EL (cell line): ENCODE measurements at places on chromosomes 5 and 9.
A peak's percentile ranks its signal among the peaks of the same experiment; 100 is the strongest.

DNA sequence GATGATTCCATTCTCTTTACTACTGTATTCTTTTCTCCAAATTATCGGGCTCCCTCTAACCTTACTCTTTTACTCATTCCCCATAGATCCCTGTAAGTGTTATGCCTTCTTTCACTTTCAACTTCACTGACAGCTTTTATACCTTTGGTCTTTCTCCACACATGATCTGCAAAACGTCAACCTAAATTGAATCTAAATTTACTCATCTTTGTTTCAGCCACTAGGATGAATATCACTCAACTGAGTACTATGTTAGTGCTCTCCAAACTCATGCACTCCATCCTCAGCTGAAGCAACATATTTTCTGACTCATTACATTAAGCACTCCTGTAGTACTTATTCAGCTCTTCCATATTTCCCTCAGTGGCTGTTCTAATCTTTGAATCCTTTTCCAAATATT lies 133.4 kb downstream of the ADAMTS19 start:
- DNase-seq, result no peak

GRCh38 chr5:10009802-10010201 lies 239.9 kb downstream of the ATPSCKMT start:
- no peak for DNase-seq

DNA sequence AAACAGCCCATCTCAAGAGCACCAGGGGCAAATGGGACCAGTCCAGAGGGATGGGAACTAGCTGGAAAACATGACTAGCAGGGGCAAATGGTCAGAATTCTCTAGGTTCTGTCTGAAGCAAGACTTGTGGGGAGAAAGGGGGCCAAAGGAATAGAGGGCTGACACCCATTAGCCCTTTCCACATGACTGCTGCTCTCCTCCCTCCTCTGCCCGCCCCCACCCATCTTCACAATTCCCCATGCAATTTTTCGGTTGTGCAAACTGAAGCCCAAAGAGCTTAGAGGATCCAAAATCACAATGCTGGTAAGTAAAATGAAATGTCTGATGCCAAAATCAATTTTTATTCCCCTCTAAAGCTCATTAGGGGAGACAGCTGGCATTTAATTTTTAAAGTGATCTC lies 207.1 kb downstream of the DCP2 start:
- DNase-seq, result no peak

- DNase-seq, result no peak
These were observed 201.7 kb upstream of the MSX2 start for GRCh38 chr5:174522480-174523260.

DNA sequence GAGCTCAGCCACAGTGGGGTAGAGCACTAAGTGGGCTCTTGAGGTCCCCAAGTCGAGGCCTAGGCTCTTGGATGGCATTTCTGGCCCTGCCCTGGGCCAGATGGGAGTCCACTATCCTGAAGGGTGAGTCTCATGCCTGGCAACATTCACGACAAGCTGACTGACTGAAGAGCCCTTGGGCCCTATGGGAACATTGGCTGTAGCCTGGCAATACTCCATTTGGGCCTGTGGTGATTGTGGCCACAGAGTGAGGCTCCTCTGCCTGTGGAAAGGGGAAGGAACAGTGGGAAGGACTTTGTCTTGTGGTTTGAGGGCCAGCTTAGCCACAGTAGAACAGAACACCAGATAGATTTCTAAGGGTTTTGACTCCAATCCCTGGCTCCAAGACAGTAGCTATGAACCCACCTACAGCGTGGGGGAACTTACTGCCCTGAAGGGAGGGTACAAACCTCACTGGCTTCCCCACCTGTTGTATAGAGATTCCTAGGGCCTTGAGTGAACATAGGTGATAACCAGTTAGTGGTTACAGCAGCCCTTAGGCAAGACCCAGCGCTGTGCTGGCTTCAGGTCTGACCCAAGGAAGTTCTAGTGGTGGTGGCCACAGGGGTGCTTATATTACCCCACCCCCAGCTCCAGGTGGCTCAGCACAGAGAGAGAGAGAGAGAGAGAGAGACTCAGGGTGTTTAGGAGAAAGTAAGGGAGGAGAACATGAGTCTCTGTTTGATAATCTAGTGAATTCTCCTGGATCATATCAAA lies 72.4 kb downstream of the KIAA0825 start:
- DNase-seq, result no peak

GRCh38 chr9:34863426-34863825 lies 94.7 kb upstream of the PHF24 start:
- DNase-seq, result no peak

- DNase-seq, result peak; percentile 2
These were observed 33.2 kb upstream of the ASTN2 start for GRCh38 chr9:117448066-117448465.

DNA sequence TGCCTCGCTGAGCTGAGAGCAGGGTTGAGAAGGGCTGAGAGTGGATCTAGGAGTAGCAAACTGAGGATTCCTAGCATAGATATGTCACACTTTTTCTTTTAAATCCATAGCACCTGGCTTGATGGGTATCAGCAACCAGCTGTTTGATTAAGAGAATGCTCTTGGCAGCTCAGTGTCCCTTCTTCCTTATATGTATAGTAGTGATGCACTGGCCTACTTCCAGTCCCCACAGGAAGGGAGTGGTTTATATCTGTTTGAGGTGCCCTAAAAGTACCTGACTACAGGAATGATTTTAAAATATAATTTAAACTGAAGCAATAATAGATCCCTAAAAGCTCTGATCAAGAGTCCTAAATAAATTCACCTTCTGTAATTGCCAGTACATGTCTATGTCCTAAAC lies 546.8 kb upstream of the ZNF608 start:
- DNase-seq, result no peak

GRCh38 chr5:151155775-151156506 lies 1.6 kb downstream of the ANXA6 start:
- peak; percentile 79 for DNase-seq

DNA sequence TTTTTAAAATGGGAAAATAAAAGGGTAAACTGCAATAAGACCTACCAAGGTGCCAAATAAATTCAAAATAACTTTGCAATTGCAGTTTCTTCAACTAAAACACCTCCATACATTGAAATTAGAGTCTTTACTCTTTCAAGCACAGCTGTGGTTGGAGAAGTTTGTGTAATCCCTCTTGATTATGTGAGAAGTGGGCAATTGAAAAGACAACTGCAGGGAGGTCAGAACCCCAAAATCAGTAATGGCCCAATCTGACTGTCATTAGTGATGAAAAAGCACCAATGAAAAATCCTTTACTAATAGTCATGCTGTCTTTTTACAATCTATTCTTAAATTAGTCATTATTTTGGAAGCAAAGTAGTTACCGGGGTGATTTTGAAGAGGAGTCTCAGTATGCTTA lies 116.7 kb upstream of the RGMB start:
- DNase-seq, result no peak

DNA sequence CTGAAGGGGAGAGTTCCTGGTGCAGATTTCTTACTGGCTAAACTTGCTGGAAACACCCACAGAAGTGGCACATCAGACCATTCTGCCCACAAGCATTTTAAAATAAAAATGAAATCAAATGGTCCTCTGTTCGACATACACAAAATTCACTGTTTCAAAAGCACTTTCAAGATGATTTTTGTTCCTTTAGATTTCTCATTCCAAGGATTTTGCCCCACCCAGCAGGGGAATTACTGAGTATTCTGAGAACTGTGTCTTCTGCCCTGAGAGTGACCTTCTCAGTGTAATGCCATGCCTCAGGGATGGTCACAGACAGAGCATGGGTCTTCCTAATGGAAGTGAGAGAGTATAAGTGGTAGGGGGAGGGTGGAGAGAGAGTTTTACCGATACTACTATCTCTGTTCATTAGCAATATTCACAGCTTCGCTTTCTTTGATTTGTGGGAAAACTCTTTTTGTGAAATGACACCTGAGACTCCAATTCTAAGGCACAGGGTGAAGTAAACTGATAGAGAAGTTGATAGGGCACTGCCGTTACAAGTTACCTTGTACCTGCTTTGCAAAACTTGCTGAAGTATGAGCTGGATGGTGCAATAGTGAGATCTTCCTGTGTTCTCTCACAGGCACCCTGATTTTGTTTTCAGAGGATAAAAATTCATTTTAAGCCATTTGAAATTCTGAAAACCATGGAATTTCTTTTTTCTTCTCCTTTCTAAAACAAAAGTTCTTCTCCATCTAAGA lies 95.8 kb upstream of the CD180 start:
- no peak for DNase-seq

GRCh38 chr9:122376796-122377195 lies 6.0 kb downstream of the PTGS1 start:
- no peak for DNase-seq

- DNase-seq, result no peak
These were observed 1.5 kb downstream of the CATSPER3 start for GRCh38 chr5:134969166-134969565.

DNA sequence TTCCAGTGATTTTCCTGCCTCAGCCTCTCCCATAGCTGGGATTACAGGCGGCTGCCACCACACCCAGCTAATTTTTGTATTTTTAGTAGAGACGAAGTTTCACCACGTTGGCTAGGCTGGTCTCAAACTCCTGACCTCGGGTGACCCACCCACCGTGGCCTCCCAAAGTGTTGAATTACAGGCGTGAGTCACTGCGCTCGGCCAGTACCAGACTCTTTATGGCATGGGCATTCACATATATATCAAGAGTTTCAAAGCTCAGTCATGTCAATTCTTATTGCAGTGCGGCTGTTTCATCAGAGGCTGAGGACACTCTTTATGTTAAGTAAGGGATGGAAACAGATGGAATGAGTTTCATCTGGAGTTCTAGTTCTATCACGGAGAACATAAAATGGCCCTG lies 315.2 kb upstream of the CDH6 start:
- no peak for DNase-seq

GRCh38 chr5:171989276-171989675 lies 17.2 kb downstream of the FBXW11 start:
- no peak for DNase-seq

DNA sequence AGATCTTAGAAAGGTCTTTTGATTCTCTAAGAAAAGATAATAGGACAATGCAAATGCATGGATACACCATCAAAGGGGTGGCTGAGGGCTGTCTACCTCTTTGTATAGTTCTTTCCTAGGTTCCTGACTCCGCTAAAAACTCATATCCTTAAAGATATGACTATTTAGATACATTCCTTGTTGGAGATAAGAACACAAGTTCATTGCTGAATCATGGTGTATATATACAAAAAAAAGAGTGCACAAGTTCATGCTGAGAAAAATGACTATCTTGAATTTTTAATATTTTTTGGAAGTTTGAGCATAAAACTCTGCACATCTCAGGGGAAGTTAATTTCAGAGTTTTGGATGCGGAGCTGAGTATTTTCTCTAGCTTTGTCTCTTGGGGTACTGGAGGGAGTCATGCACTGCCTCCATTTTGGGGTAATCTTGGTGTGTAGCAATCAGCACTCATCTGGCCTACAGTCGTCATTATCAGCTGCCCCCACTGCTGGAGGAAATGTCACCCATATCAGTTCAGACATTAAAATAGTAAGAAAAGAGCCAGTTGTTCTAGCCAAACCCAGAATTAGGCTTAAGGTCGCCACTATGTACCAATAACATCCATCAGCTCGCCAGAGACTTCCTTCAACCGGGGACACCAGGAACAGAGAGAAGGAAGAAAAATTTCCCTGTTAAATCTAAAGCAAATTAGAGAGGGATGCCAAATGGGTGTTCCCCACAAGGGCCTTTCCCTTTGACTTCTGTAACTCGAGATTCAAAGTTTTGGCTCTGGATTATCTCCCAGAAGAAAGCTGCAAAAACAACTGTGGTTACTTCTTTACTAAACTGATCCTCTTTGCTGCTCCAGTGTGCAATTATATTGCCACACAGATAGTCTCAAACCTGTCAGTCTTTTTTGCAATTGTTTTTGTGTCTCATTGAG lies 49.0 kb downstream of the PTTG1 start:
- DNase-seq, result no peak

DNA sequence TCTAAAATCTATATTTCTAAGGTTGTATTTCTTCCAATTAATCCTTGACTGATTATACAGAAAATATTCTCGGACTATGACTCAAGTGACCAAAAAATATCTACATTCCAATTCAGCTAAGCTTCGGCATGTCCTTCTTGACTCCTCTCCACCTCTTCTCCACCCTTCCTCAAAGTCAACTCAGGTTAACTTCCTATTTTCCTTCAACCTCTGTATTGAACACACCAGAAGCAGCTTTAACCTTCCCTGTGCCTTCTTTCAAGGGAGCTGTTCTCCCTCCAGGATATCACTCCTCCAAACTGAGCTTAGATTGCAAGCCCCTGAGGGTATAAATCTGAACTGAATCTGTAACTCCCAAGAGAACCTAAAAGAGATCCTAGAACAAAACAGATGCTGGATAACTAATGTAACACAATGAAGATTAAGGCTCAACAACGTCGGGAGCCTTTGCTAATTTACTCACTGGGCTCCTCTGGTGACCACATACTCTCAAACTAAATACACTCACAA lies 1.1 kb downstream of the SLCO4C1 start:
- DNase-seq, result no peak

- DNase-seq, result no peak
These were observed 197.1 kb downstream of the NTRK2 start for GRCh38 chr9:84866396-84867175.

- DNase-seq, result peak; percentile 57
These were observed 207.0 kb downstream of the CSNK1G3 start for GRCh38 chr5:123719004-123719403.

DNA sequence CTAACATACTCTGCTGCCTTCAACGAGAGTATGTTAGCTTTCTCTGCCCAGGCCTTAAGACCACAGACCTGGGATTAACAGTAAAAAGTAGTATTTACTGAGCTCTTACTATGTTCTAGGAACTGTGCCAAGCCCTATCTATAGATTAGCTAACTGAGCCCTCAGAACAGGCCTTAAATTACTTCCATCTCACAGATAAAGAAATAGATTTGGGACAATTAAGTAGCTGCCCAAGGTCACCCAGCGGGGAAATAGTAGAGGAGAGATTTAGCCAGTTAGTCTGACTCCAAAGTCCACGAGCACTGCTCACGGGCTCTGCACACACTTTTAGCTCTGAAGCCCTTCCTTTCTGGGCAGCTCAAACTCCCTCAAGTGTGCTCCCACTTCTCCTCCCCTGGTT lies 64.5 kb upstream of the EQTN start:
- DNase-seq, result no peak

GRCh38 chr5:136808756-136809155 lies 443.4 kb upstream of the TRPC7 start:
- DNase-seq, result no peak

DNA sequence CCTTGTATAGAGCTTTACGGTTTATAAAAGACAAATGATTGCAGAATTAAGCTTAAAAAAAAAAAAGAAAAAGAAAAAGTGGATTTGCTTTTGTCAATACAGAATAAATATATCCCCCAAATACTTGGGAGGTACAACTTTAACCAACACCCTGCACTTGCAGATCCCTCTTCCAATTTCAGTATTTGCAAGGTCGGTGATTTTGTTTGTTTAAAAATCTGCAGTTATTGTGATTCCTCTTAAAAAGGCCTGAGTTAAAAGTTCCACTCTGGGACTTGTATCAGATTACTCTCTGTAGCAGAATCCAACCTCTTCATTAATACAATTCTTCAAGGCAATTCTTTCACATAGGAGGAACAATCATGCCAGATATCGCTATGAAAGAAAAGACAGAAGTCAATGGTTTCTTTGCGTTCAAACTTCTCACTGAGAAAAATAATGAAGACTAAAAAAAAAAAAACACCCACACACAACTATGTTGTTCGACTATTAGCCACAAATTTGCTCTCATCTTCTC lies 400.9 kb downstream of the EBF1 start:
- no peak for DNase-seq
